ENCODE measurements at places on chromosomes 5 and 9. TPM values are rescaled to one million over a fixed set of nuclear protein-coding genes. Genes with fewer than 3 reads are reported as not detected.

The SLC24A2 gene
- not detected for total RNA-seq

The ACOT12 gene
- not detected for total RNA-seq

The CARTPT gene
- 8.8 TPM for total RNA-seq

The EPB41L4A gene
- total RNA-seq: 16.7 TPM

The IL3 gene
- total RNA-seq: not detected

The TAS2R1 gene
- not detected for total RNA-seq

All from gastroesophageal sphincter (tissue), 4 donors.